ENCODE measurements at places on chromosomes 16 and 17. TPM values are rescaled to one million over a fixed set of nuclear protein-coding genes. Genes with fewer than 3 reads are reported as not detected.

- no peaks in the 10 kb centered on the region for H3K27me3 ChIP-seq
- no peaks in the 10 kb centered on the region for H3K4me1 ChIP-seq
- no peak overlapping the region for H3K4me3 ChIP-seq
- DNase-seq = no peak
- no peak overlapping the region for H3K27ac ChIP-seq
Measured at GRCh38 chr16:55467898-55468297, 11.1 kb upstream of the MMP2 start.

GRCh38 chr17:17514361-17514992 is 18.3 kb upstream of the RASD1 start:
- H3K27me3 ChIP-seq = no peaks in the 10 kb centered on the region
- H3K36me3 ChIP-seq = no peaks in the 10 kb centered on the region
- no peaks in the 10 kb centered on the region for H3K4me1 ChIP-seq
- no peak for DNase-seq

DNA sequence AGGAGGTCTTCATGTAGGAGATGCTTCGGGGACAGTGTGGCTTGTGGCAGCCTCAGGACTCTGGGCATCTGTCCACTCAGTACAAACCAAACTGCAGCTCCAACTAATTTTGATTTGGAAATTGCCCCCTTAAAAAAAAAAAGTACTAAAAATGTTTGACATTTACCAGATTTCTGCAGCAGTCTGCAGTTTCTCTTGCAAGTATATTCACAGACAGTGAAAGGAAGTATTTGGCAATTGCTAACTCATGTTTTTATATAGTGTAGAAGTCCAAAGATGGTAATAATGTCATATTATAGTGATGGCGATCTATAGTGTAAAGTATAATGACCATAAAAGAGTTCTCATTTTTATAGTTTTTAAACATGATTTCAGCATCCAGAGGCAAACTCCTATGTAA is 218.6 kb downstream of the PRKCA start:
- no peaks in the 10 kb centered on the region for H3K36me3 ChIP-seq
- H3K4me1 ChIP-seq = no peaks in the 10 kb centered on the region
- no peaks in the 10 kb centered on the region for H3K27me3 ChIP-seq

DNA sequence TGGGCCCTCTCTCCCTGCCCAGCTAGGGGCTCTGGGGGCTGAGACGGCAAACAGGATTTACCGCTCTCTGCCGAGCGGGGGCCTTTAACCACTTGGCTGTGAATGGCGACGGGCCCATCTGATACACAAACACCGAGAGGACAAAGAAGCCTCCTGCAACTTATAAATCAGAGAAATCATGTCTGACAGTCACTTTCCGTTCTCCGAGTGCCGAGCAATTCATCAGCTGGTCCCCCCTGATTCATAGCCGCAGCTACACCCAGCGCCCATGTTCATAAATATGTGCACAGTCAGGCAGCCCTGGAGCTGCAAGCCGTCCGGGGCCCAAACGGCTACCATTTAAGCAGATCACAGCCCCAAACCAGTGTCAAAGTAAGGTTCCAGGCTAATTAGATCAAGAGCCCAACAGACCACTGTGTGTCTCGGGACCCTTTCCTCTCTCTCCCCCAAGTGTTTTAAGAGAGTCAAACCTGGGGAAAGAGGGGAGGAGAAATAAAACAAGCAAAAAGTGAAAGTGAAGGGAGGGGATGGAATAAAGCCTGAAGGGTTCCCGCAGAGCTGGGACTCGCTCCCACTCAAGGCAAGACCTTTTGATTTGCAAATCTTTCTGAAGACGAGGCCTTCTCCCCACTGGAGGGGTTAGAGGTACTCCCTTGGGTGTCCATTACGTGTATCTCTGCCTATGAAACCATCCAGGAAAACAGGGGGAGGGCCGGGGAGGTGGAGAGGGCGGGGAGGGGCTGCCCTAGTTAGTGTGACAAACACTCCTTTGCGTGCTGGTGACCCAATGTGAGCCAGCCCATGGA is 154.7 kb downstream of the C16orf78 start:
- no peaks in the 10 kb centered on the region for H3K27me3 ChIP-seq
- no peaks in the 10 kb centered on the region for H3K36me3 ChIP-seq
- H3K4me3 ChIP-seq = peak overlapping the region; percentile 56
- peak; percentile 39 for DNase-seq

DNA sequence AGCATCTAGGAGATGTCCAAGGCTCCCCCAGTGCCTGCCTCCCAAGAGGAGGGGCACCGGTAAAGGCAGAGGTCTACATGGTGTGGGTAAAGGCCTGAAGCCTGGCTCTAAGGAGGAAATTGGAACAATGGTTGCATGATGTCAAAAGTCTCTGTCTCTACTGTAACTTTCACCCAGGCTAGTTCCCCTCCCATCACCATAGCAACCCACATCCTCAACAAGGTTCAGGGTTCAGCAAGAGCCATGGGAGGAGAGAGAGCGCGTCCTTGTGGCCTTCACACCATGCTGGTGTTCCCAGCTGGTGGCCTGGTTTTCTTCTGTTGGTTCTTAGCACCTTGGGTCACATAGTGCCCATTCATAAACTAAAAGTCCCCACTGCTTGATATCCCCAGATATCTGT is 196.7 kb upstream of the CDH5 start:
- H3K27ac ChIP-seq = no peak overlapping the region
- no peak overlapping the region for H3K4me3 ChIP-seq
- no peak for DNase-seq
- H3K27me3 ChIP-seq = no peaks in the 10 kb centered on the region
- H3K36me3 ChIP-seq = no peaks in the 10 kb centered on the region

- no peaks in the 10 kb centered on the region for H3K4me1 ChIP-seq
- no peaks in the 10 kb centered on the region for H3K27me3 ChIP-seq
- H3K4me3 ChIP-seq = no peak overlapping the region
- no peaks in the 10 kb centered on the region for H3K36me3 ChIP-seq
- no peak overlapping the region for H3K27ac ChIP-seq
Measured at GRCh38 chr16:77169650-77170236, 21.2 kb upstream of the MON1B start.

DNA sequence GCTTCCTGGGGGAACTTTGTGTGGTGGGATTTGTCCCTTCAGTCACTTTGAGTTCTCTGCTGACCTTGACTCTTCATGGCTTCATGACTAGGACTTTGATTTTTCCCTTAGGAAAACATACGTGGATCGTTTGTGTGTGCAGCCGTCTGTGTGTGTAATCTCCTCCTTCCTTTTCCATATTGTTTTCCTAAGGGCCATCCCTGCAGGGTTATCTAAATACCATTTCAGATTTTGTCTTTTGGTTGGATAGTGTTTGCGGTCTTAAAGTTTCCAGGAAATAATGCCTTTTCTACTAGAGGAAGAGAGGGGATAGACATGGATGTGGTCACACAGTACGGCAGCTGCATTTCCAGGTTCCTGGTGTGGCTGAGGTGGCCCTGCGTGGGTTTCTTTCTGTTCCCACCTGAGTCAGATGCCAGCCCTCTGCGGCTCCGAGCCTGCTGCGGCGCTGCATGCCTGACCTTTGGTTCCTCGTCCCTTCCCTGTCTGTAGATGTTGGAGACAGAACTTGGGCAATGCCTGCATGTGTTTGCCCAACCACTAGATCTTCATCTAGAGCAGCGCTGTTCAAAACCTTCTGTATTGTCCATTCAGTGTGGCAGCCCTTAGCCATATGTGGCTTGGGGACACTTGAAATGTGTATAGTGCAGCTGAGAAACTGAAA is 72.0 kb upstream of the LGALS9 start:
- H3K27ac ChIP-seq = no peak overlapping the region
- H3K36me3 ChIP-seq = no peaks in the 10 kb centered on the region
- H3K4me3 ChIP-seq = no peak overlapping the region
- H3K27me3 ChIP-seq = no peaks in the 10 kb centered on the region

DNA sequence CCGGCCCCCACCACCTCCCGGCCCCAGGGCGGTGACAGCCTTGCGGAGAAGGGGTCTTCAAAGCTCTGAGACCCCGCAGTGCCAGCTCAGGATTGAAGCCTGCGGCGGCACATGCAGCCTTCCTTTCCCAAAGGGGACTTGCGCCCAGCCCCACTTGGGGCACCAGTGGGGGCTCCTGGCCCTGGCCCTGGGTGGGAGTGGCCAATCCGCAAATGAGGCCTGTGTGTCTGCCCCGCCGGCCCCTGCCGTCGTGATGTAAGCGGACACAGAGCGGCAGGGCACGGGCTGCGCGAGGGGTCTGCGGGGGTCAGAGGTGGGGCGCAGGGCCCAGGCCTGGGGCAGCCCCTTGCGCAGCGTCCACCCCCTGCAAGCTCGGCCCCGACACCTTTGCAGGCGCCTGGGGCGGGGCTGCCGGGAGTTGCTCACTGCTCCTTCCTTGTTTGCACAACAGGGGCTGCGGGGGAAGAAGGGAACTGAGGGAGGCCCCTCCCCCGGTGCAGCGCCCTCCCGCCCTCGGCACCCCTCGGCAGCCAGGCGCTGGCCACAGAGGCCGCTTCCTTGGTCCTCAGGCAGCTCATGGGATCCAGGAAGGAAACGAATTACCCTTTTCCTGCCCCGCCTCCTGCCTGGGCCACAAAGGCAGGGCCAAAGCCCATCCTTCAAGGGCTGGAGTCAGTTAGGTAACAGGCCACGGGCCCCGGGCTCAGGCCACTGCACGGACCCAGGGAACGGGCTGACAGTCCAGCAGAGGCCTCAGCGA is 2.9 kb downstream of the SLC16A3 start:
- no peak for DNase-seq
- H3K4me1 ChIP-seq = peaks cover 26% of the 10 kb centered on the region

- H3K4me1 ChIP-seq = no peaks in the 10 kb centered on the region
- DNase-seq = no peak
- peaks cover 6% of the 10 kb centered on the region for H3K27me3 ChIP-seq
- H3K27ac ChIP-seq = no peak overlapping the region
Measured at GRCh38 chr16:83952587-83952939, 477 bp upstream of the OSGIN1 start.

GRCh38 chr17:40531051-40531991 is 29.9 kb upstream of the TNS4 start:
- DNase-seq = peak; percentile 62
- H3K27ac ChIP-seq = no peak overlapping the region
- H3K4me1 ChIP-seq = peaks cover 63% of the 10 kb centered on the region
- peak overlapping the region; percentile 15 for H3K4me3 ChIP-seq
- no peaks in the 10 kb centered on the region for H3K27me3 ChIP-seq
- H3K36me3 ChIP-seq = no peaks in the 10 kb centered on the region

- H3K27ac ChIP-seq = peak overlapping the region; percentile 70
- H3K4me1 ChIP-seq = peaks cover 30% of the 10 kb centered on the region
- no peaks in the 10 kb centered on the region for H3K27me3 ChIP-seq
- peak overlapping the region; percentile 74 for H3K4me3 ChIP-seq
- no peaks in the 10 kb centered on the region for H3K36me3 ChIP-seq
Measured at GRCh38 chr17:75877752-75878173, 618 bp downstream of the TRIM47 start.

DNA sequence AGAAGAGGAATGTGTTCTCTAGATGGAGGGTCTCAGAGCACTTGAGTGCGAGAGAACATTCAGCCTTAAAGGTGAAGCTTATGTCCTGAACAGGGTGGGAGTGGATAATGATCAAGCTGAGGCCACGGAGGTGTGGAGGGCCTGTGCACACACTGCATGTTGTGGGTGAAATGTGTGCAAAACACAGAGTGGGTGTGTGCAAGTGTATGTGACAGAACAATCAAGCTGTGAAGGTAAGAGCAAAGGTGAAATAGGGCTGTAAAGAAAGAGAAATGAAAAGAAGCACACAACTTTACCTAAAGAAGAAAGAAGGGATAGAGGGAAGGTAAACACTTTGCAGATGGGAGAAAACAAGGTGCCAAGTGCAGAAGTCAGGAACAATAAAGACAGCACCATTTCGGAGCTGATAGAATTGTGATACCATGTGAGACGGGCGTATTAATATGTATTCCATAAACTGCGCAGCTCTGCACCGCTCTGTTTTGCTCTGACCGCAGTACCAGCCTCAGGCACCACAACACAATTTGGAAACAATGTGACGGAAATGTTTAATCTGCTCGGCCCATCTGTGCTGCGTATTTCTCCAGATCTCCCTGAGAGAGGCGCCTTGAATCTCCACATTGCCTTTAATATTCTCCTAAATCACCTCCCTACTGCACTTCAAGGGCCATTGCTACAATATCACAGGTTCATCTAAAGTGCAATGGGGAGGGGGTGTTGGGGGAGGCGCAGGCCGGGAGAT is 40.6 kb downstream of the SNX11 start:
- H3K4me3 ChIP-seq = no peak overlapping the region
- no peaks in the 10 kb centered on the region for H3K4me1 ChIP-seq
- no peaks in the 10 kb centered on the region for H3K27me3 ChIP-seq
- no peak overlapping the region for H3K27ac ChIP-seq

ZNF668 gene
- total RNA-seq = 15.1 TPM

DNAAF8 gene
- total RNA-seq = 0.57 TPM

ASGR2 gene
- 1.9 TPM for total RNA-seq

SOST gene
- total RNA-seq = not detected

EFNB3 gene
- not detected for total RNA-seq

ABHD15 gene
- total RNA-seq = 17.7 TPM

NLRC5 gene
- 394 TPM for total RNA-seq

LASP1 gene
- 139 TPM for total RNA-seq

EMP2 gene
- not detected for total RNA-seq

BOLA2 gene
- 18.9 TPM for total RNA-seq

DYNLRB2 gene
- total RNA-seq = not detected

MT1H gene
- not detected for total RNA-seq

KRT24 gene
- not detected for total RNA-seq

Measured in naive thymus-derived CD4-positive, alpha-beta T cell (primary cell).